ENCODE measurements at places on chromosomes 12 and 14.
A peak's percentile ranks its signal among the peaks of the same experiment; 100 is the strongest.

- no peak for DNase-seq
These were observed 124.0 kb downstream of the ESR2 start for GRCh38 chr14:64170181-64170580.

- DNase-seq = no peak
These were observed 48.7 kb upstream of the USP15 start for GRCh38 chr12:62211510-62211909.

DNA sequence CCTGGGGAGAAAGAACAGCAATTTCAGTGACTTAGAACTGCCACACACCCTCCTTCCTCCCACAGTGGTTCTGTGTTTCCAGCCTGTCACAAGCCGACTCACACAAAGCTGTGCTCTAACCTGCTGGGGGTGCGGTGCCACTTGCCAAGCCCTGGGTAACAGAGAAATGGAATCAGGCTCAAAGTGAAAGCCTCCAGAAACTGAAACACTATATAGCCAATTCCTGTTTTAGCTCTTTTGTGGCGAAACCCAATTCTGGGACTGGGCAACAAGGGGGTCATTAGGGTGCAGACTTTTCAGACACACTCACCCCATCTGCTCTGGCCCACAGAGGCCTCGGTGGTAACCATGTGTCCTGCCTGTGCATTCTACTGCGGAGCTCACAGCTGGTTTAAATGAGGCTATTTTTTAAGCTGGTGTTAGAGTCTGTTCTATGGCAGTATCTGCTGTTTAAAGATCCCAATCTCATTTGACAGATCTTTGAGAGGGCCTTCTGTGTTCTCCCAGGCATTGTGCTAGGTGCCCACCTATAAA lies 15.2 kb upstream of the ACTR6 start:
- peak; percentile 15 for DNase-seq

GRCh38 chr12:109932878-109933503 lies 32.9 kb downstream of the TCHP start:
- DNase-seq = no peak

- DNase-seq = no peak
These were observed at the start of gene TBX5 for GRCh38 chr12:114405519-114406271. Gene TBX5, minus strand, starts transcription at chr12:114406144. Its CDS starts 2,246 bp downstream, at chr12:114403898.
